Thyroid gland (tissue), 4 donors: ENCODE measurements at places on chromosomes 4 and X. TPM values are rescaled to one million over a fixed set of nuclear protein-coding genes. Genes with fewer than 3 reads are reported as not detected.

- peak; percentile 76 for DNase-seq
- H3K36me3 ChIP-seq, result no peaks in the 10 kb centered on the region
- no peaks in the 10 kb centered on the region for H3K27me3 ChIP-seq
- H3K4me3 ChIP-seq, result peak within 1 kb of the TSS; percentile 3
- H3K4me1 ChIP-seq, result no peaks in the 10 kb centered on the region
These were observed at the start of gene MTMR8 for GRCh38 chrX:64394874-64395567. Gene MTMR8, minus strand, starts transcription at chrX:64395452. Its CDS starts 89 bp downstream, at chrX:64395363.

DNA sequence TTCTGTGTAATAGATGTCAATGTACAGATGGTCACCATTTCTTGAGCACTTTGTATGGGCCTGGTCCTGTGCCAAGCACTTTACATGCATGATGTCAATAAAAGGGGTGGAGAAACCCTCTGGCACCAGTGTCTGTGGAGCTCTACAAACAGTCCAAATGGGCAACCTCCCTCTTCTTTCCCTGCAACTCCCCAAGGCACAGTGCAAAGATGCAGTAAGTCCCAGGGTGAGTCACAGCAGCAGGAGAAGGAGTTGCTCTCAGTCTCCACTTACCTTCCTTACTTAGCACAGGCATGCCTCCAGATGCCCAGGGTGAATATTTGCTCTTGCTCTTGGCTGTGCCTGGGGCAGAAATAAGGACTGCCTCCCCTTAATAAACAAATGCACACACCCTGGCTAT lies 4.3 kb downstream of the OCIAD2 start:
- H3K27me3 ChIP-seq, result no peaks in the 10 kb centered on the region
- H3K27ac ChIP-seq, result no peak overlapping the region
- peaks cover 9% of the 10 kb centered on the region for H3K4me1 ChIP-seq
- H3K4me3 ChIP-seq, result no peak overlapping the region

HERC3 gene
- total RNA-seq, result 46.0 TPM

DNA sequence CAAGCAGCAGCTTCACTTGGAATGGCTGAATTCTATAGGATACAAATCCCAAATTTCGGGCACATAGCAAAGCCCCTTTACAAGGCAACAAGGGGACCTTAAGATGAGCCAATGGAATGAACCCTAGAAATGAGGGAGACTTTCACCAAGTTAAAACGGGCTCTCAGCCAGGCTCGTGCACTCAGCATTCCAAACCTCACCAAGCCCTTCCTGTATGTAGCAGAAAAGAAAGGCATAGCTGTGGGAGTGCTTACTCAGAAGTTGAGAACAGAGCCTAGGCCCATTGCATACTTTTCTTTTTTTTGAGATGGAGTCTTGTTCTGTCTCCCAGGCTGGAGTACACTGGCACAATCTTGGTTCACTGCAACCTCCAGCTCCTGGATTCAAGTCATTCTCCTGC lies 10.8 kb upstream of the HERC5 start:
- H3K36me3 ChIP-seq, result no peaks in the 10 kb centered on the region
- peaks cover 30% of the 10 kb centered on the region for H3K4me1 ChIP-seq
- H3K27ac ChIP-seq, result no peak overlapping the region
- H3K27me3 ChIP-seq, result no peaks in the 10 kb centered on the region
- H3K4me3 ChIP-seq, result no peak overlapping the region

ALB gene
- total RNA-seq, result 0.27 TPM

GRCh38 chr4:40225497-40225896 lies 28.7 kb downstream of the RHOH start:
- H3K27ac ChIP-seq, result no peak overlapping the region
- no peak overlapping the region for H3K4me3 ChIP-seq
- no peaks in the 10 kb centered on the region for H3K36me3 ChIP-seq
- H3K27me3 ChIP-seq, result no peaks in the 10 kb centered on the region

DNA sequence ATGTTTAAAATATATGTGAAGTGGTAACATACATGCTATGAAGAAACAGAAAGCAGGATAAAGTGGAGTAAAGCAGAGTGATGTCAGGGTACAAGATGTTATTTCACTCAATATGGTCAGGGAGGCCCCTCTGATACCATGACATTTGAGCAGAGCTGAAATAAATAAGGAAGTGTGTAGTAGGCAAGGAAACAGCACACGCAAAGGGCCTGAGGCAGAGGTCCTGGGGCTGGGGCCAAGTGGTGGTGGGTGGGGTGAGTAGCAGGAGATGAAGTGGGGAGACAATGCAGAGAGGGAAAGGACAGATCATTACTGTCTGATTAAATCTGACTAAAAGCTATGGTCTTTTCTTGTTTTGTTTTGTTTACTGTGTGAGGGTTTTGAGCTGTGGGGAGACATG lies 61.1 kb downstream of the FAM13A start:
- peaks cover 10% of the 10 kb centered on the region for H3K4me1 ChIP-seq
- H3K27ac ChIP-seq, result no peak overlapping the region
- no peak overlapping the region for H3K4me3 ChIP-seq
- H3K36me3 ChIP-seq, result no peaks in the 10 kb centered on the region
- DNase-seq, result no peak
- H3K27me3 ChIP-seq, result no peaks in the 10 kb centered on the region

DNA sequence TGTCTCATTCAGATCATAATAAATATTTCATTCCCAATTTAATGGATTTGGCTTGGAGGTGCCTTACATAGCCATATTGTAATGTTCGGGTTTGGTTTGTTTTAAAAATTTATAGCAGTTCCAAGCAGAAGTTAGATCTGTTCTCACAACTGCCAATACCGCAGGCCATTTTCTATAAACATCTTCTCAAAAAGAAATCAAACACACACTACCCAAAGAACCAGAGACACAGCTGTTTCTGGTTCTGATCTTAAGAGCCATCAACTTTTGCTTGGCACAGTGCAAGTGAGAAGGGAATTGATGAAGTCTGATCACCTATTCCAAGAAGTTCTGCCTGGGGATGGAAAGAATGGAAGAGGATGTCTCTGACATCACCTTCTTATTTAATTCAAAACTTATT lies 22.9 kb downstream of the MID1IP1 start:
- no peaks in the 10 kb centered on the region for H3K36me3 ChIP-seq
- DNase-seq, result no peak
- no peaks in the 10 kb centered on the region for H3K4me1 ChIP-seq
- H3K27me3 ChIP-seq, result no peaks in the 10 kb centered on the region

CDK16 gene
- 107 TPM for total RNA-seq

PCDH10 gene
- 0.56 TPM for total RNA-seq

GRCh38 chr4:44912980-44913379 lies 186.6 kb upstream of the GNPDA2 start:
- no peak overlapping the region for H3K4me3 ChIP-seq
- no peak for DNase-seq
- no peak overlapping the region for H3K27ac ChIP-seq
- no peaks in the 10 kb centered on the region for H3K27me3 ChIP-seq

DNA sequence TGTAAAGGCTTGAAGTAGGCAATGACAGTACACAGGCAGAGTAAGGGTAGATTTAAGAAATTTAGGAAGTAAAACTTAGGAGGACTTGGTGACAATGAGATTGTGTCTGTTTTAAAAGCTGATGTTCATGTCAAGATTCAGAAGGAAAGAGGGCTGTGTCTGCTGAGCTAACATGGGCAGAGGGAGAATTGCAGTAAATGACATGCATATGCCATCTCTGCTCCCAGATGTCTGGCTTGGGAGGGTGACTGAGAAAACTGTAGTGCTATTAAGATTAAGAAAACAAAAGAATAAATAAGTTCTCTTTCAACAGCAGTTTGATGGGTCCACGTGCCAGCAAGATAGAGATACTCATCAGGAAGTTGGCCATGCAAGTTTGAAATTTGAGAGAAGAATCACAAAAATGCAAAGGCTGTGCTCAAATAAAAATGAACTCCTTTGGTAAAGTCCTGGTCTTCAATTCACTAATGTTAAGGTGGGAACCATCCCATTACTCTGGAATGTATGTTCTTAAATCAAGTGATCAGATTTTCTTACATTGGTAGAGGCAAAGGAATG lies 7.2 kb downstream of the NFXL1 start:
- peaks cover 13% of the 10 kb centered on the region for H3K4me1 ChIP-seq
- no peaks in the 10 kb centered on the region for H3K27me3 ChIP-seq
- no peak overlapping the region for H3K27ac ChIP-seq
- peaks cover 12% of the 10 kb centered on the region for H3K36me3 ChIP-seq
- no peak for DNase-seq

- H3K27ac ChIP-seq, result peak overlapping the region; percentile 27
- H3K4me1 ChIP-seq, result peaks cover 18% of the 10 kb centered on the region
- H3K36me3 ChIP-seq, result no peaks in the 10 kb centered on the region
- H3K4me3 ChIP-seq, result no peak overlapping the region
- no peaks in the 10 kb centered on the region for H3K27me3 ChIP-seq
These were observed 1.5 kb downstream of the CLCN3 start for GRCh38 chr4:169621731-169622492.

DNA sequence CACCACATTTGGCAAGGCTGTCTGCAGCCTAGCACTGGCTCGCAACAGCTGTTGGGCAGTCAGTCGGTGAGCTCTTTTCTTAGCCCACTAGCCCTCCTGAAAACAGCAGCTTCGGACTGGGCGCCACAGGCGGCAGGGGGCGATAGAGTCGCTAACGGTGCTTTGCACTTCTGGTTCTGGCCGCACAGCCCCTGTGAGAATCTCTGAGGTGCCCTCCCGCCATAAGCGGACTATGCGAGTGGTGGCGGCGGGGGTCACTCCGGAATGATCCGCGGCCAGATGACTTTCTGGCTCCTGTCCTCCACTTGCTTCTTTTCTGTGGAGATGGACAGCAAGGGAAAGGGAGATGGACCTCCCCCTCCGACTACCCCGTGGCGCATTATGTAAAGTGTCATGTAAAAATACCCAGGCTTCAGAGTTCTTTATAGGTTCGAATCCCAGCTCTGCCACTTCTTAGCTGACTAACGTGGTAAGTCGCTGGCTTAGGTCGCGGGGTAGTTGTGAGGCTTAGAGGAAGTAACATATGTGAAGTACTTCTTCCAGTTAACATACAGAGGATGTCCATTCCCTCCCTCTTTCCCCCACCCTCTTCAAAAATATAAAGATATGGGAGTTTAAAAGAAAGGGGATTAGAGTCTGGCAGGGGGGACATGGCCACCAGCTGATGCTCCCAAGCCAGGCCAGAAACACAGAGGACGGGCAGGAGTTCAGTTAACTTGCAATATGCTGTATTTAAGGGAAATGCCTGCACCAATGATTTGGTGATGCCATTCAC lies 11.0 kb downstream of the ARHGAP36 start:
- H3K4me3 ChIP-seq, result no peak overlapping the region
- peak; percentile 17 for DNase-seq
- H3K27ac ChIP-seq, result no peak overlapping the region
- no peaks in the 10 kb centered on the region for H3K4me1 ChIP-seq

DNA sequence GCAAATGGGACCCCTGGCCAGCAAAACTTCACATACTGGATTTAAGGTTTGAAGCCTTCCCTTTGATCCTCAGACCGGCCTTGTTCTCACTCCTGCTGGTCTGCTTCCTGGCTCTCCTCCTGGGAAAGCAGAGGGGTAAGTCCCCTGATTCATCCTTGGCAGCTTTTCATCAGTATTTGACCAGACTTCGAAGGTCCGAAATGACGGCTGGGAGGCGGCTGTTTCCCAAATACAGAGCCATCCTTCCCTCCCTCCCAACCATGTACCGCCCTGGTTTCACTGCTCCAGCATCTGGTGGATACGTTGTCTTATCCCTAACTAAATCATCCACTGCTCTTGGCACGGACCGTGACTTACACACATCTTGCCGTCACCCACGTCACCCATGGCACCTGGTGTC lies 265.5 kb downstream of the BCOR start:
- no peaks in the 10 kb centered on the region for H3K4me1 ChIP-seq
- no peaks in the 10 kb centered on the region for H3K27me3 ChIP-seq
- no peak overlapping the region for H3K27ac ChIP-seq
- H3K4me3 ChIP-seq, result no peak overlapping the region
- no peaks in the 10 kb centered on the region for H3K36me3 ChIP-seq

- no peak overlapping the region for H3K4me3 ChIP-seq
- H3K4me1 ChIP-seq, result no peaks in the 10 kb centered on the region
- H3K36me3 ChIP-seq, result no peaks in the 10 kb centered on the region
- no peak overlapping the region for H3K27ac ChIP-seq
- H3K27me3 ChIP-seq, result no peaks in the 10 kb centered on the region
- no peak for DNase-seq
These were observed 65.4 kb upstream of the TRPC3 start for GRCh38 chr4:122017296-122017695.

DNA sequence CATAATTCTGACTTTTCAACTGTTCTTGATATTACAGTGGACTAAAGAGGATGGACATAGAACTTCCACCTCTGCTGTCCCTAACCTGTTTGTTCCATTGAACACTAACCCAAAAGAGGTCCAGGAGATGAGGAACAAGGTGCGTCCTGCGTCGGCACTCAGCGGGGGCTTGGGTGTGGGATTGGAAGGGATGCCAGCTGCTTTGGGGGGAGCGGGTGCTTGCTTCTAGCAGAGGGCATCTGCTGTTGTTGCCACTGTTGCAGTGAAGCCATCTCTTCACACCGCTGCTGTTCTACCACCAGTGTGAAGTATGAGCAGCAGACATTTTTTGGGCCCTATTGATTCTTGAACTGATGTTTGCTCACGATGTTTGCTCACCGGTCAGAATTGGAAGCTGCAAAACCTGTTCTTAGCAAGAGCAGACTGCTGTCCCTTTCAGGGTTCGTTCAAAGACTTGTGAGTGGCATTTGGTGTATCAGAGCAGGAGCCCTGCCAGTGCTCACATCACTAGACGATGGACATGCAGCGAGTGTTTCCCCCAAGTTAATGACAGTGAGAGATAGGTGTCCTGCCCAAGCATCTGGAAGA lies 55.4 kb downstream of the NOP14 start:
- H3K4me1 ChIP-seq, result no peaks in the 10 kb centered on the region
- DNase-seq, result no peak
- no peaks in the 10 kb centered on the region for H3K27me3 ChIP-seq
- peaks cover 50% of the 10 kb centered on the region for H3K36me3 ChIP-seq
- H3K4me3 ChIP-seq, result no peak overlapping the region
- H3K27ac ChIP-seq, result no peak overlapping the region

- DNase-seq, result peak; percentile 39
- no peaks in the 10 kb centered on the region for H3K4me1 ChIP-seq
- no peak overlapping the region for H3K4me3 ChIP-seq
- H3K36me3 ChIP-seq, result no peaks in the 10 kb centered on the region
- H3K27me3 ChIP-seq, result no peaks in the 10 kb centered on the region
These were observed 37.8 kb upstream of the PCDH19 start for GRCh38 chrX:100447655-100448397.

DNA sequence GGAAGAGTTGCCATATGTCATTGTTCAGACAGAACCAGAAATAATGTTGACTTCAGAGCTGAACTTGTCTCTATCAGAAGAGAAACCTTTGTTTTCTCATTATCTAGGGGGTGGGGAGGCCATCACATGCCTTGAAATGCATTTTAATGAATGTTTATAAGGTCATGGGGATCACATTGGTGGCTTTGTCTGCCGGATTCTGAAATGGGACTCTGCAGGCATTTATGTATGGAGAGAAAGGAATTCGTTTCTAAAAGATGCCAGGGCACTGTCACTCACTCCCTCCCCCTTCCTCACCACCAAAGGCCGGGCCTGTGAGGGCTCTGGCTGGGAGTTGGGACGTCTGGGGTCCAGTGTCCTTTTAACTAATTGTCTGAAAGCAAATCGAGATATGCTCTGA lies 102.2 kb downstream of the MAMLD1 start:
- no peaks in the 10 kb centered on the region for H3K36me3 ChIP-seq
- DNase-seq, result no peak
- no peaks in the 10 kb centered on the region for H3K27me3 ChIP-seq
- no peak overlapping the region for H3K4me3 ChIP-seq

GRCh38 chr4:159105761-159106243 lies 2.9 kb downstream of the RAPGEF2 start:
- DNase-seq, result peak; percentile 9
- H3K27ac ChIP-seq, result no peak overlapping the region

GABRQ gene
- total RNA-seq, result not detected

GRCh38 chrX:120378570-120378969 lies 16.7 kb downstream of the ATP1B4 start:
- H3K4me1 ChIP-seq, result no peaks in the 10 kb centered on the region

MAGEB10 gene
- not detected for total RNA-seq
